ENCODE measurements at places on chromosomes 2 and 18. TPM values are rescaled to one million over a fixed set of nuclear protein-coding genes. Genes with fewer than 3 reads are reported as not detected.

ASB18 gene
- polyA plus RNA-seq: not detected

NOL4 gene
- 0.09 TPM for polyA plus RNA-seq

CCDC74B gene
- 6.4 TPM for polyA plus RNA-seq

AKAIN1 gene
- not detected for polyA plus RNA-seq

ACVR1C gene
- 0.21 TPM for polyA plus RNA-seq

NYAP2 gene
- not detected for polyA plus RNA-seq

MFSD6 gene
- 2.7 TPM for polyA plus RNA-seq

- no peak for DNase-seq
Measured at GRCh38 chr2:36413218-36413617, 57.6 kb downstream of the CRIM1 start.

DNA sequence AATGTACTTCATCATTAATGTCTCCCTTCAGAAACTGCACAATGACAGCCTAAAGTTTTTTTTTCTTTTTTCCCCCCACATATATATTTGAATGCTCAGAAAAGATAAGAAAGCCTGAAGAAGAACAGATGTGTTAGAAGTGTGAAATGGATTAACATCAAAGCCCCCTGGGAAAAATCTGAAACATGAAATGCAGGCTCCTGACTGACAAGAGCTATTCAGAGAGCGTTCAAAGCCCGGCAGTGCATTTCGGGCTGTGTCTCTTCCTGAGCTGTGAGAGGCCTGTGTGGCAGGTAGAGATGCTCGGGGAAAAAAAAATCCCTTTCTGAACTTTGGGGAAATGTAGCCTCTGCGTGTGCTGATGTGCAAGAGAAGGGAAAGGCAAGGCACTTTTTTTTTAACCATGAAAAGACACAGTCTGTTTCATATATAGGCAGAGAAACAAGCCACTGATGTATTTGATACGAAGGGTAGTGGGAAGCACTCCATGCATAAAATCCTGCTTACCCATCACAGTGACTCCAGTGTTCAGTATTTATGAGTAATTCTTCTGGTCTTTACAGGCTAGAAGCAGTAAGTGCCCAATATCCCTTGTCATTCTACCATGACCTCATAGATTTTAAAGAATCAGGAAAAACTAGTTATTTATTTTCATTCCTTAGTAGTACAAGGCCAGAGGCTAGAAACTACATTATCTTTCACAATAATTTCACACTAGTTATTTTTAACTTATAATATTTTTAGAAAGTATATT lies 1574.2 kb upstream of the PIK3C3 start:
- DNase-seq: no peak

- DNase-seq: no peak
Measured at GRCh38 chr2:2708575-2709430, 377.7 kb upstream of the MYT1L start.

DNA sequence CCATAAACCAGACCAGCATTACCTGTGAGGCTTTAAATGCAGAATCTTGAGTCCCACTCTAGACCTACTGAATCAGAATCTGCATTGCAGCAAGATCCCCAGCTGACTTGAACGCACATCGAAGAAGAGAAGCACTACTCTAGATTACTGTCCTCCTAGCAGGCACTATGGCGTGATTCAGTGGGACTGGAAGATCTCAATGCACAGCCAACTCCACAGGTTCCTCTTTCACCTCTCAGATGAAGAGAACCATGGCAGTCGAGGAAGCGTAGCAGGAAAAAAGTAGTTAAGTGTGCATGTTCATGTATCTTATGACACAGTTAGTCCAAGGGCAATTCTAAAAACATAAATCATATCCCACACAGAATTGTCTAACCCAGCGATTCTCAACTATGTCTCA lies 97.4 kb downstream of the STK39 start:
- DNase-seq: no peak

DNA sequence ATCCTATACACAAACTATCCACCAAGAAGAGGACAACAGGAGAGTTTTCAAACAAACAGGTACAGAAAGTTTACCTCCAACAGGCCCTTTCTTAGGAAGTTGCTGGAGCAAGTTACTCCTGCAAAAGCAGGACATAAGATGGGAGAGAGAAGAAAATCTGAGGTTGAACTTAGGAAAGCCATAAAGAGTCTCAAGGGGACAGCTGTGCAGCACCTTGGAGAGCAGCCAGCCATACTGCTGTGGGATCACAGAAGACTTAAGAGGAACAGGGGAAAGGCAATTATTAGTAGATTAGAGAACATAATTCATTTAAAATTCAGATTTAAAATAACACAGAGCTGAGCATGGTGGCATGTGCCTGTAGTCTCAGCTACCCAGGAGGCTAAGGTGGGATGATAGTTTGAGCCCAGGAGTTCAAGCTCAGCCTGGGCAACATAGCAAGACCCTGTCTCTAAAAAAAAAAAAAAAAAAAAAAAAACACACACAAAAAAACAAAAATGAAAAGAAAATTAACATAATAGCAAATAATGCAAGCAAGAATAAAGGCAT lies 148.1 kb upstream of the SIX3 start:
- no peak for DNase-seq

- DNase-seq: no peak
Measured at GRCh38 chr2:11288431-11288830, 56.0 kb downstream of the ROCK2 start.

GRCh38 chr2:173393186-173393585 lies 38.5 kb downstream of the CDCA7 start:
- no peak for DNase-seq

DNA sequence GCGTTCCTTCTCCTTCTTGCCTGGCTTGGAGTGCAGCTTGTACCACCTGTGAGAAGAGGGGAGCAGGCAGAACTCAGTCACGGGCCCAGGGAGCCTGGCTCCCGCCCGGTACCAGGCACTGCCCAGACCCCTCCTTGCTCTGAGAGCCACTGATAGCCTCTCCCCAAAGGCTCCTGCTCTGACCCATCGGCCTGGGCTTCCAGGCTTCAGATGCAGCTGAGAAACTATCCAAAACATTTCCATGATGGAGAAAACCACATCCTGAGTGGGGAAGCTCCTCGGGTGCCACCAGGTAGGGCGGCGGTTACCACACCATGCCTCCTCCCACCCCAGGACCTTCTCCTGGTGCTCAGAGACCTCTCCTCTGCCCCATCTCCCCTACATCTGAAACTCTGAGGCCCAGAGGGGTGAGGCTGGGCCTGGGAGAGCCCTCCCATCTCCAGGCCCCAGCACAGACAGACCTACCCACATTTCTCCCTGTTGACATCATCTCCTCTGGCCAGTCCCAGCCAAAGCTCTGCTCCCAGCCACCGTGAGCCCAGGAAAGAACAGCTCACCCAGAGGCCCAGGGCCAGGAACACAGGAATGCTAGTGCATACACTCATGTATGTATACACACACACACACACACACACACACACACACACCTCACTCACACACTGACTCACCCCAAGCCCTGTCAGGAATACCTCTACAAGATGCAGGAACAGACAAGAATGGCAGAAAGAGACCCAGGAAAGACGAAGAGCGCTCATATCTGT lies 17.9 kb upstream of the SFXN5 start:
- DNase-seq: no peak

DNA sequence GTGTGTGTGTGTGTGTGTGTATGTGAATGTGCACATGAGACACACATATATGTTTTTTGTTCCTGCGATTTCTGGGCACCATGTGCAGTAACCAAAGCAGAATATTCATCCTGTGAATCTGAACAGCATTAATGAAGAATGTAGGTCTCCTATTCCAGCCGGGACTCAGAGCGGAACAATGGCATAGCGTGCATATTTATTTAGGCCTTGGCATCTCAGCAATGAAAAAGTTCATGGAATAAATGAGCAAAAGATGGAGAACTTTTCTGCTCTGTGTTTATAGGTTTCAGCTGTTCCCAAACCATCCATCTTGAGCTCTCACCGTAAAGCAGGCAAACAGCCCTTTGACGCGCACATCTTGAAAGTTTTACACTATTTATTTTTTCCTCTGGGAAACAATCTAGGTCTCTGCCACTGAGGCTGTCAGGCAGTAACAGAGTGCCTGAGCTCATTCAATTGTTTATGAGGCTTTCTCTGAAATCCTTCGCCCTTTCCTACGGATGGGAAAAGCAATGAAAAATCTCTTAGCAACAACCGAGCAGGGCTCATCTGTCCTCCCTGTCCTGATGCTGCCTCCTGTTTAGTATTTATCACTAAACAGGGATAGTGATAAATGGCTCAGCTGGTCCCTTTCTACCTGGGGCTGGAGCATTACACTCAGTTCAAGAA lies 146.2 kb upstream of the MSH6 start:
- DNase-seq: no peak

DNA sequence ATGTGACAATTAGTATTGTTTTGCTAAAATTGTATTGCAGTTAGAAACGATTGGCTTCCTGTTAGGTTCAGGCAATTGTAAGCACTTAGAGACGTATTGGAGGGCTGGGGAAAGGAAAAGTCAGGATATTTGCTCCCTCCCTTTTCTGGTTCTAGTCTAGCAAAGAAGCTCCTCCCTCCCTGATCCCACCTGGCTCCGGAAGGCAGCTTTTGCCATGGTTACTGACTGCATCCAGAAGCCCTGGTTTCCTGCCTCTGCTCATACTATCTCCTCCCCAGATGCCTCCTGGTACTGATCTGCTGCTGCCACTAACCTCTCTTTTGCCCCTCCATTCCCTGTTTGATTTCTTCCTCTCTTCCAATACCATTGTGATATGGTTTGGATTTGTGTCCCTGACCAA lies 275.9 kb downstream of the MREG start:
- peak; percentile 9 for DNase-seq
